ENCODE measurements at places on chromosomes 1 and 21.
A peak's percentile ranks its signal among the peaks of the same experiment; 100 is the strongest.

DNA sequence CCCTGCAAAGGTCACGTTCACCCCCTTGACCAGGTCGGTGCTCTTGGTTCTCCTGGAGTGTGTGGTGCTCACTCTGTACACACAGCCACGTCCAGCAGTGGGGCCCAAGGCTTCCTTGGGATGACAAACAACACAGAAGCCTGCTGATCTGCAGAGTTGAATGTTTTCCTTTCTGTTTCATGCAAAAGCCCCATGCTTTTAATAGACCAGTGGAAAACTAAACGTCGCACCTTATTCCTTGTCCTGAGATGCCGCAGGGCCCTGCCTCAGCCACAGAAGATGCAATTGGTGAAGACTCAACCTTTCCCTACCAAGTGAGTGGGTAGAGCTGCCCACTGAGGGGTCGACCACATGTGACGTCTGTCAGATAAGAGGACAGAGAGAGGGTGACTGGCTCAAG is 5.8 kb upstream of the PDPN start:
- no peak for DNase-seq

- DNase-seq, result no peak
Measured at GRCh38 chr1:36522021-36522420, 39.3 kb upstream of the CSF3R start.

- DNase-seq, result no peak
Measured at GRCh38 chr1:162026881-162027280, 3.2 kb upstream of the OLFML2B start.

DNA sequence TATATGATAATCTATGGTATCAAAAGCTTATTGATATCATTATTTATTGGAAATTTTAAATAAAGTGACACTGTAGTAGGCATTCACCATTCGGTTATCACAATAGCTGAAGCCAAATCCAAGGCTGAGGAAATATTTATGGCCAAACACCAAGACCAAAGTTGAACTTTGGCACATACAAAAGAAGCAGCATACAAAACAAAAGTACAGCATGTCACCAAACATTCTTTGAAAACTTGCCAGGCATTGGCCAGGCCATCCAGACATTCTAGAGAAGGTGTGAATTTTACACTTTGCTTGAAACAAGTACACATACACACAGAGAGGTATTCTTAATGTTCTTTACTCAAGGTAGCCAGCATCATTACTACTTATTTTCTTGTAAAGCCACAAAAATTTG is 544.4 kb upstream of the CXADR start:
- DNase-seq, result no peak

DNA sequence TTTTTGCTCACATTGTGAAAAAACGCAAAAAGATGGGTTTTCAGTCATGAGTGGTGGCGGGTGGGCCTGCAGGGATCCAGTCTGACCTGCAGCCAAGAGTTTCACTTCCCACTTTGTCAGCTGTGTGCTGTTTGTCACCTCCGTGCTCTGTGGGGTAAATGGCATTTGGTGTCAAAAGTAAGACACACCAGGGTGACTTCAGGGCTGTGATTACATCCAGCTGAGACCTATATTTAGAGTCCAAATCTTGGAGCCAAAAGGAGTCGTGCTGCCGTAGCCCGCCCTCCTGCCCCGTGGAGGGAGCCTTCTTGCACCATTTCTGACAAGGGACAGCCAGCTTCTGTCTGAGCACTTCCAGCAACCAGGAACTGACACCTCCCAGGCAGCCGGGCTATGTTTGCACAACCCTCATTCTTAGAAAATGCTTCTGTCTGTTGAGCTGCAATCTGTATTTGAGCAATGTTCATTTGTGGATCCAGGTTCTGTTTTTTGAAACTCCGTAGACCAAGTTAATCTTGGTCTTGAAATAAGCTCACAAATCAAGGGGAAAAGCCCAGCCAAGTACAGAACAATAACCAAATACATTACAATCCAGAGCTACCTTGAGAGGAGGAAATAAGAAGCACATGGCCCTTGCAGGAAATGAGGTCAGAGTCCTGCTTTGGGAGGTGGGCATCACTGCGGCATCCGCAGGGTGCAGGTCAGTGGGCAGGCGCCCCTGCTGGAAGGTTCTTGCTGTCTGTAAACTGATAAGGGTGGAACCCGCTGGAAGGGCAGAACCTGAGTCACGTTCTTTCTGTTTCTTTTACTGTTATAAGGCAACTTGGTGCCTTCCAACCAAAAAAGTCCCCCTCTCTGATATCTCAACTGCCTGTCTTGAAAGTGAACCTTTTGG is 14.4 kb downstream of the ABCG1 start:
- DNase-seq, result peak; percentile 45

DNA sequence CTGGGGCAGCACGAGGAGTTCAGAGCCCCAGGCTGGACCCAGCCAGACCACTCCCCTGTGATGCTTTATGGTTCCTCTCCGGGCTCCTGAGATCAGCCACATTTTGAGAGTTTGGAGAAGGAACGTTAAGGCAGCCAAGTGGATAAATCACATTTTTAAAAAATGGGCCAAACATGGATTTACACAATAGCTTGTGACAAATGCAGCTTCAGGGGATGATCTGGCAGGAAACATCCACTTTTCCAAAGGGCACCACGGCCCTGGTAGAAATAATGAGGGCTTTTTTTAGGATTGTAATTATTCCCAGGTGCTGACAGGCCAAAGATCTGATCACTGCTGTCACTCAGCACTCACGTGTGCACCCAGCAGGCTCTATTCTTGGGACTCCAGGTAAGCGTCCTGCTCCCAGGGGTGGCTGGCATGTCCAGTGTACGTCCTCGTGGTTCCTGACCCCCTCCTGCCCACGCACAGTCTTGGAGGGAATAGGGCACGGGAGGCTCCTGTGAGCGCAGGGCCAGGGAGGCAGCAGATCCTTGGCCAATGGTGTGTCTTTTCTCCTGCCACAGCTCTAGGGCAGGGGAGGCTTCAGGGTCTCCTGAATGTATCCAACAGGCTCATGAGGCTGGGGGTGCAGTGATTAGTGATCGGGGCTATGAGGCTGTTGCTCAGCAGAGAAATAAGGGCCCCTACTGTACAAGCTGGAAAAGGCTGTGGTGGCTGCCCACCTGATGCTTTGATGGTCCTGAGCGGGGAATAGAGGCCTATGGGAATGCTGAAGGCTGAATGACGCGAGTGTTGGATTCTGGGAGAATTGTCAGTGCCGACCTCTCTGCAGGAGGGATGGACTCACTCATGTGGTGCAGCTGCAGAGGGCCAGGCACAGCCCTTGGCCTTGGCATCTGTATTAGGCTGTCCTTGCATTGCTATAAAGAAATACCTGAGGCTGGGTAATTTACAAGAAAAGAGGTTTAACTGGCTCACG is 415.7 kb downstream of the PTPRU start:
- no peak for DNase-seq

DNA sequence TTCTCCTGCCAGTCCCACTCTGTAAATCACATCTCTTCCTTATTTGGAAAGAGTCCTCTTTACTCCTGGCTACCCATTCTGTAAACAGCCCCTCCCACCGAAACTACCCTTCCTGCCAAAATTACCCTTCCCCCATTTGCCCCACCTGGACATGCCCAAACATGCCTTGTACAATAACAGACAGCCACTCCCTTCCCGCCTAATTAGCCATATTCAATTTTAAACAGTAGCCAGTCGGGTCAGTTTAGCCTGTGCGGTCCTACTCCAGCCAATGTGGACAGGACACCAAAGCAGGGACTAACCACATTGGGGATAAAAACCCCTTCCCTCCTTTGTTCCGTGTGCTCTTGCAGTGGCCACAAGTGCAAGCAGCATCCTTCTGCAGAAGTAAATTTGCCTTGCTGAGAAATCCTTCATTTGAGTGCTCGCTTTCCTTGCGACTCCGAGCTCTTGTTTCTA is 56.3 kb upstream of the MAP10 start:
- DNase-seq, result no peak

GRCh38 chr1:37732111-37732780 is 32.7 kb downstream of the EPHA10 start:
- DNase-seq, result no peak

DNA sequence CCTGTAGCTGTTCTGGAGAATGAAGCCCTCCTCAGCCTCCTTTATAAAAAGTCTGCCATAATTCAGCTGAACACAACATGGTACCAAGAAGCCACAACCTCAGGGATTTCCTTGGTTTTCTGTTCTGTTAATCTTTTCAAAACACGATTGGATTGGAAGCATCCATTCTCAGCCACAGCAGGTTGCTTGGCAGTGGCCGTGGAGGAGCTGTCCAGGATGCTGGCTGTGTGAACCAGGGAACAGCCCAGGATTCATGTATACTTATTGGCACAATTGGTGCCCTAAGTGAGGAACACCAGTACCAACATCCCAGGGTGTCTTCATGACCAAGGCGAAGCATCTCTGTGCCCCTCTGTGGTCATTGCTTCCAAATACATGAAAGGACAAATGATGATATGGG is 393.5 kb downstream of the CAMTA1 start:
- DNase-seq, result no peak

DNA sequence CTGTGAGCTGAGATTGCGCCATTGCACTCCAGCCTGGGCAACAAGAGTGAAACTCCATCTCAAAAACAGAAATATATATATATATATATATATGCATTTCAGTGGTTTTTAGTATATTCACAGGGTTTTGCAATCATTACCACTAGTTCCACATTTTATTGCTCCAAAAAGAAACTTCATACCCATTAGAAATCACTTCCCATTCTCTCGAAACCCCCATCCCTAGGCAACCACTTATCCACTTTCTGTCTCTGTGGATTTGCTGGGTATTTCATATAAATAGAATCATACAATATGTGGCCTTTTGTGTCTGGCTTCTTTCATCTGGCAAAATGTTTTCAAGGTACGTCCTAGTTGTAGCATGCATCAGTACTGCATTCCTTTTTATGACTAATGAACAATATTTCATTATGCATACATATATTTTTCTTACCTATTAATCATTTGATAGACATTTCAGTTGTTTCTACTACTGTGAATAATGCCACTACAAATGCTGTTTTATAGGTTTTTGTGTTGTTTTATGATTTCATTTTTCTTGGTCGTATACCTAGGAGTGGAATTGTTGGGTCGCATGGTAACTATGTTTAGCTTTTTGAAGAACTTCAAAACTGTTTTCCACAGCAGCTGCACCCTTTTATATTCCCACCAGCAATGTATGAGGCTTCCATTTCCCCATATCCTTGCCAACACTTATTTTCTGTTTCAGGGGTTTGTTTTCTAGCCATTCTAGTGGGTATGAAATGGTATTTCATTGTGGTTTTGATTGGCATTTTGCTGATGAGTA is 95.9 kb downstream of the PHTF1 start:
- DNase-seq, result no peak

GRCh38 chr1:214403431-214403830 is 122.5 kb downstream of the SMYD2 start:
- no peak for DNase-seq

DNA sequence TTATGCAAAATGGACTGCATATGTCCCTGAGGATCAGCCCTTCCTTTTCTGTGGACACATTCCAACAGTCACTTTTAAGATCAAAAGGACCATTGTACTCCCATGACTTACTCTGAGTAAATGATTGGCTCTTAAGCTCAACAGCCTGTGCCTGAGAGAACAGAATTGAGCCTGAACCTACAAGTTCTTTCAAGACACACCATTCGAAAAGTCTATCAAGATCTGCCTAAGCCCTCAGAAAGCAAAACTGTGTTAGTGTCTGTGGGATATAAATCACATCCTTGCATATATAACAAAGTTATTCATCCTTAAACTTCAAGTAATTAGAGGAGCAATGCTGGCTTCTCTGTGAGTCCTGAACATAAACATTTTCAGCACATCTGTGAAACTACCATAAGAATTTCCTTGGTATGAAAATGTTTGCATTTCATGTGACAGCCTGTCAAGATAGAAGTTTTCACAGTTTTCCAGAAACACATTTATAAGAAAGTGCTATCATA is 41.6 kb downstream of the PCNX2 start:
- DNase-seq, result no peak

DNA sequence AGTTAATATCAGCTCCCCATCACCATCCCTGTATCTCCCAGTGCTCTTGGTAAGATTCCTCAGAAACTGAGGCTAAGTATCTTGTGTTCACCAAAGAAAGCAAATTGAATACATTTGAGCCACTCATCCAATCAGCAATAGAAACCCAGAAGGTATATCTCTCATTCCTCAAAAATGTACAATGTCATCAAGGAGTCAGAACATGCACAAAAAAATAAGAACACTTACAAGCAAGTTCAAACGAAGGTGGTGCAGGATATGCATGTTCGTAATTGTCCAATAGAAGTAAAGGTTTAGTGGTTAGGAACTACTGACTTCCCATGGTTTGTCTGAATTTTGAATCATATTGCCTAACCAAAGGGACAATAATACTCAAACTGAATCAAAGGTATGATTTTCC is 24.3 kb downstream of the RXRG start:
- no peak for DNase-seq

GRCh38 chr1:232697187-232697822 is 67.4 kb upstream of the SIPA1L2 start:
- no peak for DNase-seq

- DNase-seq, result no peak
Measured at GRCh38 chr1:3170561-3171453, 101.8 kb downstream of the PRDM16 start.

DNA sequence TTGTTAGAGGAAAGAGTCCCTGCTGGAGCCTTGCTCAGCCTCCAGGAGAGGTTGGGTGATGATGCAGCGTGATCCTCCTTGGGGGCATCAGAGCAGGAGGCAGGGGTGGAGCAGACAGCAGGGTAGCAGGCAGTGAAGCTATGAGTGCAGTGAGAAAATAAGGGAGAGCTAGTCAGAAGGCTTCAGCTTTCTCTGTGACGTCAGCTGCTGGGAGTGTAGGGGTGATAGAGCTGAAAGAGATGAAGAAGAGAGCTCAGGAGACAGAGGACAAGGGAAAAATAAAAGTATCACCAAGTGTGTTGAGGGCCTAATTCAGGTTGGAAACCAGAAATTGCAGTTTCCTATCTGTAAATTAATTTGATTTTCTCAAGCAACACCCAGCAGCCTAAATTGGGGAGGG is 2.2 kb upstream of the ADAM30 start:
- DNase-seq, result no peak

DNA sequence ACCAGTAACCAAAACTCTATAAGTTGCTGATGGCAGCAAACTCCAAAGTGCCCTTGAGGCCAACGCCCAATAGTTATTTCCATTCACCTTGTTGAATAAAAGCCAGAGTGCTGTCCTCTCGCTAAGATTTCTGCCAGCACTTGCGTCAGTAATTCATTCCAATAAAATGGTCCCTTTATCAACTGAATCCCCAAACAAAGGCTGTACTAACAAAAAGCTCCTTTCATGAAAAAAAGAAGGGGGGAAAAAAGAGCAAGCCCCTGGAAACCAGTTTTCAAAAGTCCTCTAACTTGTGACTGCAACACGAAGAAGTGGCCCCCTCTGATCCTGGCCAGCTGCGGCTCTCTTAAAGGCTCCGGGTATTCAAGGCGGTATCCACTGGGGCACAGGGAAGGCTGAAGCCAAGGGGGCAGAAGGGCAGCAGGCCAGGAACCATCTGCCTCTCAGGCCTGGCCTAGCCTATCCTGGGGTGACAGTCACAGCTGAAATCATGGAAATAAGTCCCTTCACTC is 55.8 kb upstream of the ZNF326 start:
- no peak for DNase-seq
